Activated T-cell treated with anti-CD3 and anti-CD28 coated beads, Interleukin-2, amount 50 U/mL, for 4 hours (primary cell): ENCODE measurements at places on chromosomes 3 and 15. TPM values are rescaled to one million over a fixed set of nuclear protein-coding genes. Genes with fewer than 3 reads are reported as not detected.

Gene KBTBD12
- total RNA-seq: not detected

Gene DUOX1
- total RNA-seq: 0.13 TPM

Gene SEMA5B
- total RNA-seq: not detected

Gene LRRC34
- 1.2 TPM for total RNA-seq

Gene CFAP100
- total RNA-seq: not detected

Gene CHL1
- total RNA-seq: not detected

Gene RTP4
- total RNA-seq: 1.5 TPM

Gene TARS3
- total RNA-seq: 6.1 TPM

Gene IL12A
- total RNA-seq: 0.35 TPM

Gene CFAP92
- total RNA-seq: not detected

Gene CHCHD4
- total RNA-seq: 25.4 TPM

Gene UACA
- total RNA-seq: 0.61 TPM

Gene SPESP1
- 0.22 TPM for total RNA-seq

GRCh38 chr3:32844914-32845313 lies 27.1 kb downstream of the TRIM71 start:
- DNase-seq: no peak

DNA sequence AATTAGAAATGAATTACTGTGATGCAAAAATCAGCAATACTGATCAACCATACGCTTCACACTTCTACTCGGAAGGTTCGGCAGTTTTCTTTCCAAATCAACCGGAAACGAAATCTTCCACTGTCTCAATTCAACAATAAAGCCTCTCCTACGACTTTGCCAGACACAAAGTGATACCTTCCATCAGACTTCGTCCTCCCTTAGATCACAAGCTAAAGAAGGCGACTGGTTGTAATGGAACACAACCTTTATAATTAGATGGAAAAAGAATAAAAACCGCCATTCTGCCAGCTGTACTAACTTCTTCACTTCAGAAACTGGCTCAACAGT lies 618 bp downstream of the PARL start:
- no peak for DNase-seq

DNA sequence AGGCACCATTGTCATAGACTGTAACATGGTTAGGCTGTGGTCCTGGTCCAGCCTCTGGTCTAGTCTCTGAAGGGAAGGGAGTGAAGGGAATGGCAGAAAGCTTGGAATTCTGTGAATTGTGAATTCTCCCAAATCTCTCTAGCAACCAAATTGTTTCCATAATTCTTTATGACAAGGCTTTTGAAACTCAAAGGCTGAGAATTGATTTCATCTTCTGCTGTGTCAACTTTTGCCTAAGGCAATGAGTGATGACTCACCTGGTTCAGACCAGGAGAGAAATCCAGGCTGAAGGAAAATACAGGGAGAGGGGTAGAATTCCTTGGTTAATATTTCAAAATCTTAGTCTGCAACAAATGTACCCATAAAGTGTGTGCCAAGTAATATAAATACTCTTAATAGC lies 82.6 kb upstream of the ADPGK start:
- DNase-seq: no peak

GRCh38 chr15:68469162-68470048 lies 37.4 kb upstream of the ITGA11 start:
- DNase-seq: no peak

DNA sequence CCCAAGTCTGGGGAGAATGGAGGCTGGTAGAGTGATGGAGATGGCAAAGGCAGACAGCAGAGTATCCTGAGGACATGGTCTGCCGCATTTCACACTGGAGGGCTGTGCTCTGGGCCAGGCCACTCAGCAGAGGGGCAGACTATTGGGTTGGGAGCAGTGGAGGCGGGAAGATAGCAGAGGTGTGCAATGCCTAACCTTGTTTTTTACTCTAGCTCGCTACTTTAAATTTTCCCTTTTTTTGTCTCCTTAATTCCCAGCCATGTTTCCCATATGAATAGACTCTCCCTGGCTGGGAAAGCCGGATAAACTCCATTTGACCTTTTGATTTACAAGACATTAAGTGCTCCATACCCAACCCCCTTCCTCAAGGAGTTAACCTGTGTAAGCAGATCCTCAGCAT lies 33.5 kb upstream of the ST6GAL1 start:
- DNase-seq: no peak

- no peak for DNase-seq
Observed at GRCh38 chr3:23241256-23241655, 38.1 kb downstream of the UBE2E2 start.

DNA sequence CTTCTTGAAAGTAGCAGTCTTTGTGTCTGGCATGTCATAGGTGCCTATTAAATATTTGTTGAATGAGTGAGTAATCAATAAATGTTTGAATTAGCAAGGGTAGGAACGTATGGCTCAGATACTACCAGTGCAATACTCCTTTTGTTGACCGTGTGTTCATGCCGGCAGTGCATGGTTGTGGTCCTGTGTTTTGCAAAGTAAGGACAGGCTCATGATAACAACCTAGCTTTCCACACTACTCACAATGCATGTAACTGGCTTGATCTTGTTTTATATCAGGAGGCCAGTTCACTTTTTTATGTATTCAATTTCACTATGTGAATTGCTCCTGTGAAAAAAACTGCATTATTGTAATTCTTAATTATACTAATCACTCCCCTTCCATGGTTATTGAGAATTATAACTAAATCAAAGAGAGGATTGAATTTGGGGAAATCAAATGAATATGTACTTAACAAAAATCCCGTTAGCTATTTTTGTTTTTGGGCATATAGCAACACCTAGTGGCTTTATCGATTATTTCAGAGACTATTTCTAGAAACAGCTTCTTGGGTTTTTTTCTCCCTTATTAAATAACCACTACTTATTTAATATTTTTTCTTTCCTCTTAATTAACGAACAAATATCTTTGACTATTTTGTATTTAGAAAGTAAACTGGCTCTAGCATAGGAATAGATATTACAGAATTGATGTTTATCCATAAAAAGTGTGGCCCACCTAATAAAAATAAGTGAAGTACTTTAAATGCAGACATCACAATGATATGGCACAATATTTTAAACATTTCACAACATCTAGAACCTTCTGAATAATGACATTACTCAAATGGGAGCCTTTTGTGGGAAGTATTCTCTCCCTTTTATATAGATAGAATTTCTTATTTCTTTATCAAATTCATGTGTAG lies 218.5 kb downstream of the BBX start:
- no peak for DNase-seq

- no peak for DNase-seq
Observed at GRCh38 chr3:20645340-20645739, 459.3 kb upstream of the SGO1 start.

DNA sequence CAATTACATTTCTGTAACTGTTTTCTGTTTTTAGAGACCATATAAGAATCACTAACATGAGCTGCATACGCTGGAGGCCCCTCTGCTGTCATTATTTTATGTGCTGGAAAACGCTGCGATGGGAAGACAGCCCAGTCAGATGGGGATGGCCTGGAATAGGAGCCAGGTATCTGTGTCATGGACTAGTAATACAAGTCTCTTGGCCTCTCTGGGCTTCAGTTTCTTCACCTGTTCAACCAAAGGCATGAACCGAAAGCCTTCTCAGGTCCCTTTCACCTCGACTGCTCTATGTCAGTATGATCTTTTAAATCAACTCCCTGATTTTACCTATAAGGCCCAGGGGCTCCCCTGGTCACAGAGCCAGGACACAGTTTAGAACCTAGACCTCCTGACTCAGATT lies 14.6 kb upstream of the RFTN1 start:
- DNase-seq: no peak

- no peak for DNase-seq
Observed at GRCh38 chr3:60015032-60015705, 965.3 kb upstream of the CFAP20DC start.

GRCh38 chr15:39593656-39594445 lies 13.0 kb downstream of the THBS1 start:
- no peak for DNase-seq

DNA sequence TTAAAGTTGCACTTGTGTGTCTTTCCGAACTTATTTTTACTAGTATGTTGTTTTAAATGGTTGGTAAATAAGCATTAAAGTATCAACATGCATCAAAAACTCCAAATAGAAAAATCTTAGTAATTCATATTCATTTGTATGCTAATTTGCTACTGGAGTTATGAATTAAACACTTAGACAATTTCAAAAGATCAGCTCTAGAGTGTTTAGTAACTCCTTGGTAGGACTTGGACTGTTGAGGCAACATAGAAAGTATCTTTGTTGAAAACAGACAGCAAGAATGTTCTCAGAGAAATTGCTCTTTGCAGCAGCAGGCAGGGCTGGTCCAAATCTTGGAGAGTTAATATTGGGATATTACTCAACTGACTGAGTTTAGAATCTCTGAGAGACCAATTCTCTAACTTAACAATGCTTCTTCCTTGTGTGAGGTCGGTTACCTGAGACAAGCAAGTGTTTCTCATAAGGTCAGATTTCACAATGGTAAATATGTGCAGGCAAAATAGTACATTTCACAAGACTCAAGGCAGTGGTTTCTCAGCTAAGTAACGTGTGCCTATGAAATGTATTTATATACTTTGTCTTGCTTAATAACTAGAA lies 147.8 kb upstream of the IL12A start:
- no peak for DNase-seq

- no peak for DNase-seq
Observed at GRCh38 chr3:114542359-114542758, 248.5 kb downstream of the TIGIT start.

DNA sequence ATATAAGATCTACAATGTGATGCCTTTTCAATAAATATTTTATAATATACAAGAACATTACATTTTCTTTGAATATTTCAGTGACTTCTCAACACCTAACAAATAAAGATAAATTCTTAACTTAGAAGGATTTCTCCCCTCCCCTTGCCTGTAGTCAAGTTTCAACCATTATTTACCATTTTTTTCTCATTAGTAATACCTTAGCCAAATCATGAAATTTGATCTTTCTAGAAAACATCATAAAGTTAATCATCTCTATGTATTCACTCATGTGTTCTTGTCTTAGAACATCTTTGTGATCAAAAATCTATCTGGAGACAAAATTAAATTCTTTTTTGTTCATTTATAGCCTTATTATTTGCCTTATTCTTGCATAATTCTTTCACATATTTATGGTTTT lies 1201.8 kb upstream of the EPHA6 start:
- DNase-seq: no peak

- no peak for DNase-seq
Observed at GRCh38 chr3:149315694-149316093, 17.7 kb downstream of the TM4SF18 start.

DNA sequence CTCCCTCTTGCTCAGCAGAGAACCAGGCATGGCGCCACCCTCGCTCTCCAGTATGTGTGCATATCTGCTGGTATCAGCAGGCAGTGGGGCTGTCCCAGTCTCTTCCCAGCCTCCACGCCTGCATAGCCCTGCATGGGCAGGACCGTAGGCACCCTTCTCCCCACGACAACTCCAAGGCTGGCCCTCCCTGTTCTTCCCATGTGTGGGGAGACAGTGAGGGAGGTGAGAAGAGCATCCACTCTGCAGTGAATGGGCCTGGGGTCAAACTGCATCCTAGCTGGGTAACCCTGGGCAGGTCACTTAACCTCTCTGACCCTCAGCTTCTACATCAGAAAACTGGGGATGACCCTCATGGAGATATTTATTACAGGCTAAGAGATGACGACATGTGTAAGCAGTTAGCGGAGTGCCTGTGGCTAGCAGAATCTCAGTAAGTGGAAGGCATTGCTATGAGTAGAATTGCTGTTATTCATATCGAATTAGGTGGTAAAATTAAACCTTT lies 13.3 kb upstream of the SSUH2 start:
- no peak for DNase-seq

DNA sequence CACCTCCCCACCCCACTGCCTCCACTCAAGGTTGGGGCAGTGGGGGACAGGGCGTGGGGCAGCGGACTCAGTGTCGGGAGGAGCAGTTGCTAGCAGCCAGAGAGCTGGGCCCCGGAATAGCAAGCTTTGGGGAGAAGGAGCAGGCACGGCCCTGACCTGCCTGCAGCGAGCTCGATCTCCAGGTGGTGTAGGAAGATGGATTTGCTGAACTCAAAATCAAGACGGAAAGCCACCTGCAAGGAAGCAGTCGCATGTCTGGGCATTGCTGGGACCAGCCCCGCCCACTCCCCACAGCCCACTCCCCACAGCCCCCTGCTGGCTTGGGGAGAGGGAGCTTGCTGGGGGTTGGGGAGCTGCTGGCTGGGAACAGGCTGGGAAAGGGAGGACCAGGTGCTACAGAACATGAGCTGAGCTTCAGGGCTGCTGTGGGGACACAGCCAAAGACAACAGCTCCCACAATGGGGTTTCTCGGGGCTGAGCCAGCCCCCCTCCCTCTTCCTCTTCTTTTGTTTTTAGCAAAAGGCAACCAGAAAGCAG lies 38.0 kb downstream of the FEM1B start:
- DNase-seq: no peak

- DNase-seq: no peak
Observed at GRCh38 chr15:34213690-34214089, 3.8 kb upstream of the KATNBL1 start.

- no peak for DNase-seq
Observed at GRCh38 chr3:194112120-194113106, 23.5 kb upstream of the HES1 start.

- no peak for DNase-seq
Observed at GRCh38 chr3:9193633-9194195, 55.7 kb downstream of the SRGAP3 start.

DNA sequence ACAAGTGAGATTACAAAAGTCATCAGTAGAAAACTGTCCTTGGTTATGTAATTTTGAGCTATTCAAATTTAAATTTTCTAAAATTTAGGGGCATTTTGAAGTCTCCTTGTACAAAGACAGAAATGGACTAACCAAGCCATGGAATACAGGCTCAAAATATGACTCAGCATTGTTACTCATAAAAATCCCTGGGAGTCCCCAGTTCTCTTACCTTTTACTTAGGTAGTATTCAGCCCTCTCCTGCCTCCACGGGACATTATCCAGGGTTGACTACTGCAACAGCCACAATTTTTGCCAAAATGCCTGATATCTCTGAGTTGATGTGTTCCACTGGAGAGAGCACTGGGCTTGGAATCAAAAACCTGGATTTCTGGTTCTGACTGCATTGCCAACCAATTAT lies 25.0 kb downstream of the CLDN18 start:
- DNase-seq: no peak

- no peak for DNase-seq
Observed at GRCh38 chr3:131075632-131076328, 49.1 kb downstream of the NEK11 start.

- DNase-seq: peak; percentile 29
Observed at GRCh38 chr3:129045675-129046036, 14.9 kb upstream of the GP9 start.

DNA sequence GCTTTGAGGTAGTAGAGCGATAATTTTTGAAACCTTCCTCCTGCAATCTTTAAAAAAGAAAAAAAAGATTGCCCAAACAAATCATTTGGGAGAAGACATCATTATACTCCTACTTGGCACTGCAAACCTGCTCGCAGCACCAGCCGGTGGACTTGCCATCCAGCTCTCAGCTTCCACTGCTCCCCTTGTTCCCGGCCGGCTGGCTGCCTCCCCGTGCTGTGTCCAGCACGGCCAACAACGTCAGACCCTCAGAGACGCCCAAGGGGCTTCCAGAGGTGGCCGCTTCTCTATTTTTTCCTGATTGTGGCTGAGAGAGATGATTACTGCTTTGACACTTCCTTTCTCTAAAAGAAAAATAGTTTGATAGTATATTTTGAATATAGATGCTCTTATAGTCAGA lies 3.0 kb upstream of the BFSP2 start:
- DNase-seq: no peak
